ENCODE measurements at places on chromosomes 5 and 9.

- DNase-seq: no peak
These were observed 385.0 kb downstream of the EFNA5 start for GRCh38 chr5:107285772-107286171.

DNA sequence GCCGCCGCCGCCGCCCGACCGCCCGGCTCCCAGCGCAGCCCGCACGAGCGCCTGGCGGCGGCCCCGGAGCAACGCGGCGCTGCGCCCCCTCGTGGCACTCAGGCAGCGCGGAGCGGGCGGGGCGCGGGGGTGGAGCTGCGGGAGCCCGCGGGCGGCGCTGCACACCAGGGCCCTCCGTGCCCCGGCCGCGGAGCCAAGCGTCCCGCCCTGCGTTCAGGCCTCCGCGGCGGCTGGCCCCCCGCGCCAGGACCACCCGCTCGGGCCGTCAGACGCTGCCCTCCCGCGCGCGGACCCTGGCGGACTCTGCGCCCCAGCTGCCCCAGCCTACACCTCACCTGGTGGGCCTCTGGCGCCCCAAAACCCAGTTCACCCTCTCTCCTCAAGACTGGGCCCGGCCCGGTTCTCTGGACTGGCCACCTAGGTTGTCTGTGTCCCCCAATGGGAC, at the start of gene RASGEF1C:
TSS of gene RASGEF1C (minus strand) at position 75 of the 445 bp plus-strand sequence. CDS start 71,159 bp downstream, outside the sequence.
- DNase-seq: peak; percentile 60

DNA sequence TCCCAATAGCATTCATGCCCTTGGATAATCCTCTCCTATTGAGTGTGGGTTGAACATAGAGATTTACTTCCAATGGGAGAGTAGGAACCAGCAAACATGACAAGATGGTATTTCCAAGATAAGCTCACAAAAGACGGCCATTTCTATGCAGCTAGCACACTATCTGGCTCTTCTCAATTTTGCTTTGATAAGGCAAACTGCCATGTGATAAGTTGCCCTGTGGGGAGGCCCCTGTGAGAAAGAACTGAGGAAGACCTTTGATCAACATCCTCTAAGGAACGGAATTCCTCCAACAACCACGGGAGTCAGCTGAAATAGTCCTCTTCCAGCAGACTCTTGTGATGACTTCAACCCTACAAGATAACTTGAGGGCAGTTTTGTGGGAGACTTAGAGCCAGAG, 211.9 kb upstream of the TRPM3 start:
- no peak for DNase-seq

DNA sequence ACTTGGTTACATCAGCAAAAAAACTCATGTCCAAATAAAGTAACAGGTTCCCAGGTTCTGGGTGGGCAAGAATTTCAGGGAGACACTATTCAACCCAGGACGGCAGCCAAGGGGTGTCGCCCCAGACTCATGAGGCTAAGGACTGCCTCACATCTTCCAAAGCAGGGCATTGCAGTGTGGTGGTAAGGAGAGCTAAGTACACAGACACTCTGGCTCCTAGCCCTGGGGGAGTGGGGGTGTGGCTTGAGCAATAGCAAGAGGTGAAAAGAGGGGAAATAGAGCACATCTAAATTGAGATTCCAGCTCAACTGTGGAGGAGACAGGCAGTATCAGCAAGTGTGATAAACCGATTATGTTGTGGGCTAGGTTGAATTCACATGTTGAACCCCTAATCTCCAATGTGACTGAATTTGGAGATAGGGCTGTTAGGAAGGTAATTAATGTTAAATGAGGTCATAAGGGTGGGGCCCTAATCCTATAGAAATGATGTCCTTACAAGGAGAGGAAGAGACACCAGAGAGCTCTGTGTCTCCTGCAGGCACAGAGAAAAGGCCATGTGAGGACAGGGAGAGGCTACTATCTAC, 49.9 kb upstream of the MARCHF11 start:
- no peak for DNase-seq

DNA sequence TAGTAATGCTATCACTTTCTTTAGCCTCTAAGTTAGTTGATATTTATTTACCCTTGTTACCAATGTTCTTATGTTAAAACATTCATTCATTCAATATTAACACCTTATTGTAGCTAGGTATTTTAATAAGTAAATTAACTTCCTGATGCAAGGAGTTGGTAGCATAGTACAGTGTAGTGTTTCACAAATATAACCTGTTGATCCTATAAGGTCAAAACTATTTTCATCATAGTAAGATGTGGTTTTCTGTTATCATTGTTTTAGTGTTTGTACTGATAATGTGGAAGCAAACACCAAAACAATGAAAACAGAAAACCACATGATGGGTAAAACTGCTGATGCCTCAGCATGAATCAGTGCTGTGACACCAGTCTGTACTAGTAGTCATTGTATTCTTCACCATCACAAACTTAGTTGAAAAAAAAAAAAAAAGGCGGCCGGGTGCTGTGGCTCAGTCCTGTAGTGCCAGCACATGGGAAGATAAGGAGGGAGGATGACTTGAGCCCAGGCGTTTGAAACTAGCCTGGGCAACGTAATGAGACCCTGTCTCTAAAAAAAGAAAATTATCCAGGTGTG, 36.5 kb downstream of the ZCCHC7 start:
- DNase-seq: no peak

GRCh38 chr9:112544477-112544876, 57.9 kb downstream of the KIAA1958 start:
- DNase-seq: no peak

- DNase-seq: no peak
These were observed 6.4 kb upstream of the AMBP start for GRCh38 chr9:114084282-114085073.

DNA sequence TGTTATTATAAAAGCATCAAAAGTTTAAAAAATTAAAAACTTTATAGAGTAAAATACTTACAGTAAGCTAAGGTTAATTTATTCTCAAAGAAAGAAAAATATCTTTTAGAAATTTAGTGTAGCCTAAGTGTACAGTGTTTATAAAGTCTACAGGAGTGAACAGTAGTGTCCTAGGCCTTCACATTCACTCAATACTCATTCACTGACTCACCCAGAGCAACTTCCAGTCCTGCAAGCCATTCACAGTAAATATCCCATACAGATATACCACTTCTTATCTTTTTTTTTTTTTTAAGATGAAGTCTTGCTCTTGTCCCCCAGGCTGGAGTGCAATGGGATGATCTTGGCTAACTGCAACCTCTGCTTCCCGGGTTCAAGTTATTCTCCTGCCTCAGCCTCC, 73.1 kb upstream of the FST start:
- no peak for DNase-seq

- no peak for DNase-seq
These were observed 209.1 kb downstream of the TMEM232 start for GRCh38 chr5:110517396-110517795.

GRCh38 chr5:61281686-61282085, 50.4 kb upstream of the ZSWIM6 start:
- DNase-seq: no peak

DNA sequence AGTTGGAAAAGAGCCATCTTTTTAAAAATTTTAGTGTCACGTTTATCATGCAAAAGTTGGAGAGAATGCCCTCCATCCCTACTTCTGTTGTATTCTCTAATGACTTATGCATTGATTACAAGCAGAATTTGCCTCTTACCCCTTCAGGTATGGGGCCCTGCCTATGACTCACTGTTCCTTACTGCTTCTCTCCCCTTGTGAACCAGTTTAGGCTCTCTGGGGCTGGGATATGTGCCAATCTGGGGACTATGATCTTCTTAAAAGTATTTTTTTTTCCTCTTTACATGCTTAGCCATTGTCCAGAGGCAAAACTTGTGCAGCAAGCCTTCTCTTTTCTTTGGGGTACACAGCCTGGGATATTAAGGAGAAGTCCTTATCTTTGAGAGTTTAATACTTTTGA, 37.4 kb downstream of the CAMK4 start:
- no peak for DNase-seq

GRCh38 chr9:92138157-92138959, 23.1 kb upstream of the SPTLC1 start:
- DNase-seq: peak; percentile 55

GRCh38 chr5:90982576-90982975, 400.5 kb downstream of the ARRDC3 start:
- DNase-seq: no peak

DNA sequence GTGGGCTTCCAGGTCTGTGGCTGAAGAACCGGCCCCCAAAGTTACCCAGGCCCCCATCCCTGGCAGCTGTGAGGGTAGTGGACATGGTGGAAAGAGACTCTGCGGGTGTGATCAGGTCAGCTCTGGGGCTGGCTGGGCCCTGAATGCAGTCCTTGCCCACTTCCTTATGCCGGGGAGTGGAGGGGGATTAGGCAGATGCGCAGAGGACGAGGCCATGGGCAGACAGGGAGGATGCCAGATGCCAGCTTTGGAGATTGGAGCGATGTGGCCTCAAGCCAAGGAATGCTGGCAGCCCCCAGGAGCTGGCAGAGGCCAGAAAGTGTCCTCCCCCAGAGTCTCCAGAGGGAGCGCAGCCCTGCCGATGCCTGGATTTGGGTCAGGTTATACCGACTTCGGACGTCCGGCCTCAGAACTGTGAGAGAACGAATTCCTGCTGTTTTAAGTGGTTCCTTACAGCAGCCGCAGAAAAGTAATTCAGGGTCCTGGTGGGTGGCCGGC, 69.8 kb downstream of the ADAMTS2 start:
- DNase-seq: no peak

GRCh38 chr5:124796495-124796894, 50.1 kb upstream of the ZNF608 start:
- no peak for DNase-seq

DNA sequence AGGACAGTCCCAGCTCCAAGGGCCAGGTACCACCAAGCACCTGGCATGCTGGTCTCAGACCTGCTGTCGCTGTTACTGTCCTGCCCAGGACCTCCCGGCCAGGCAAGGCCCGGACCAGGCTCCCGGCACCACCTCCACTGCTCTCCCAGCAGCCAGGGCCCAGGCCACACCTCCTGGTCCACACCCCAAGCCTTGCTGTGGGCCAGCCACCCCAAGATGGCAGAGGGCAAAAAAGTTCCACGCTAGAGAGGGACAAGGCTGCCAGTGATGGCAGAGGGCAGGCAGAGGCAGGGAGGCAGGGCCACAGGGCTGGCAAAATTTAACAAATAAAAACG, 1.1 kb downstream of the DNLZ start:
- DNase-seq: no peak

DNA sequence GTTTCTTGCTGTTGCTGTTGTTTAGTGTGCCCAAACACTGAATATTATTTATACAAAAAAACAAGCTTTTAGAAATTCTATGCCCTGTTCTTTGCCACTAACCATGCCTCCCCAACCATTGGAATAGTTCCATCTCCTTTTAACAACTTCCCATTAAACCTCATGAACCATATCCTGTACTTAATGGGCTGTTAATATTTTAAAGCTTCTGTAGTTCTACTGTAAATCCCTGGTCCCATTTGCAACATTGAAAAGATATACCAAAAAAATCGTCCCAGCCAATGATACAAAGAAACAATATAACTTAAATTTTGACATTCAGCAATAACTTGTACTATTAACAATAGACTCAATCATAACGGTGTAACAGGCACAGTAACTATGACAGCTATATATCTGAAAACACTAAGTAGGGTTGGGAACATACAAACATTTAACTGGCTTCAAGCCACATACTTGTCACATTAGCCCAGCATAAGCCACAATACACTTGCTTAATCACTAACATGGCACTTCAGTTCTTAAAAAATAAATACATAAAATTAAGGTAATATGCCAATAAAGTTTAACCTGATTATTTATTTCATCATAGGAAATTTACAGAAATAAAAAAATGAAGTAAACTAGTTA, 86.1 kb downstream of the ADAMTS6 start:
- no peak for DNase-seq

- no peak for DNase-seq
These were observed 14.4 kb upstream of the GRXCR2 start for GRCh38 chr5:145887217-145887616.

DNA sequence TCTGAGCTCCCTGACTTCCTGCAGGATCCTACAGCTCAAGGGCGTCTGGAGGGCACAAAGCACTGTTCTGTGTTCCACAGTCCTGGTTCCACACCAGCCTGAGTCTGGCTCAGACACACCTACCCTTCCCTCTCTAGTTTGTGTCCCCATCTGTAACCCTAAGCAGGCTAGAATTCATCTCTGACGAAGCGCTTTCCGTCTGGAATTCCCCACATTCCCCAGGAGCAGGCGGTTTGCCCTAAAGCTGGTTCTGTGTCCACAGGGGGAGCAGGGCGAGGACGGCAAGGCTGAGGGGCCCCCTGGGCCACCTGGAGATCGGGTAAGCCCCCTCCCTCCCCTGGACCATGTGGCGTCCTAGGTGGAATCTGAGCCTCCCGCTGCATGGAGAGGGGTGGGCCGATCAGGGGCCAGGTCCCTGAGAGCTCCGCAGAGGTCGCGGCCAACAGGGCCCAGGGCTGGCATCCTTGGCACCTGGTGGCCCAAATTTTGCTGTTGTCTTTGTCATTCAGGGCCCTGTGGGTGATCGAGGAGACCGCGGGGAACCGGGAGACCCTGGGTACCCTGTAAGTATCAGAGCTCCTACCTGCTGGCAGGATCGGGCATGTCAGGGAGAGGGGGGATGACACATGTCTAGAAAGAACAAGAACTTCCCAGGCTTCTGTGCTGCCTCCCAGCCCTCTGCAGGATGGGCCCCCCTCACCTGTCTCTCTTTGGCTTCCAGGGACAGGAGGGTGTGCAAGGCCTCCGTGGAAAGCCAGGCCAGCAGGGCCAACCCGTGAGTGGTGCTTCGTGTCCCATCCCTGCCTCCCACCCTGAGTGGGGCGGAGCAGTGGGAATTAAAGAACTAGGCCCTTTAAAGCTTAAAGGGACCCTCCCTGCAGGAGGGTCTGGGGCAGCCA, 34.5 kb upstream of the ORM1 start:
- no peak for DNase-seq

DNA sequence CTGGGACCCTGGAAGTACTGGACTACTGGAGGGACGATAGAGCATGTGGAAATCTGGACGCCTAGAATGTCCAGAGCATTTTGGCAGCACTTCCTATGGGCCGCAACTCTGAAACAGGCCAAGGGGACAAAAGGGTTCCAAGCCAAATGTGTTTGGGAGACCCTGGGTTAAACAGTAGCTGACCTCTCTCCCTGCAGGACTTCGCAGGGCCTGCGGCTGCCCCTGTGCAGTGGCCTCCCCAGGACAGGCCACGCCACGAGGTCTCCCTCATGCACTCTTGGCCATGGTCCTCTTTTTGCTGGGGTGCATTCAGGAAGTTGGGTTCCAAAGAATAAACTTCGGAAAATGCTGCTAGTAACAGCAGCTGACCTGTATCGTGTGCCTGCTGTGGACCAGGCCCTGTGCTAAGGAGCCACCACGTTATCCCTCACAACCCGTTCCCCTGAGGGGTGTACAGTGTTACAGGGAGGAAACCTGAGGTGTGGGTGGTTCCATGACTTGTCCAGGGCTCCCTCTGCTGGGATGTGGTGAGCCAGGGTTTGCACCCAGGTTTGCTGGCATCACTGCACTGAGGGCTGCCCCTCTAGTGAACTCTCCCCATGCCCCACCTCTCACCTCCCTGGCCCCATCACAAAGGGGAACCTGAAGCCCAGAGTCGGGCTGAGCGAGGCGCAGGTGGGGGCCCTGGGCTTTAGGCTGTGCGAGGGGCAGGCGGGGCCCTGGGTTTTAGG, 79.4 kb downstream of the AMBP start:
- no peak for DNase-seq

Data from D721Med (cell line).